ENCODE measurements at places on chromosomes 1 and 21.

- peak; percentile 74 for DNase-seq
Observed at GRCh38 chr1:221435504-221435904, 306.4 kb downstream of the DUSP10 start.

DNA sequence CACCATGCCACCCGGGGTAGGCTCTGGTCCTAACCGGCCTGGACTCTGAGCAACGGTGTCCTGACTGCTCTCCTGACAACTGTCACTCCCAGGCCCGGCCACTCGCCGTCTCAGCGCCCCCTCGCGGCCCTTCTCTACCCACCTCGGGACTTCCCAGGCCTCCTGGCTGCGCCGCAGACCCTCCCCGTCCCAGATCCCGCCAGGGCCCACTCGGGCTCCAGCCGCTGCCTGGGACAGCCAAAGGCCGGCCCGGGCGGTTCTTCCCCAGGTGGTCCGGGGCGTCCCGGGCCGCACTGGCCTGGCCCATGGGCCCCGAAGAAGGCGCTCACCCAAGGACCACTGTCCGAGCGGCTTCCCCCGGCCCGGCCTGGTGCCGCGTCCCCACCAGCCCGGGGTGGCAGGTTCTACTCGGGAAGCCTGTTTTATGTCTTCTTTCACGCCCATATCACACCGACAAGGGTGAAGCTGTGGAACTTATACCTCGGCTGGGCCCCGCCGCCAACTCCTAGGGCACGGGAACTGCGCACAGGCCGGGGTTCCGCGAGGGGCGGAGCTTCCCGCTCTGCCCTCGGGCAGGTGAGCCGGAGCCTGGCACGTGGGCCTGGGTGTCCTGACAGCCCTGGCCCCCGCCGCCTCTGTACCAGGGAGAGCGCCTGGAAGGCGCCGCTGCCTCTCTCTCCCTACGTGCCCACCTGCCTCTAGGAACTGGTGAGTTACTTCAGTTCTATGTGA is 138.3 kb downstream of the TTLL7 start:
- DNase-seq, result peak; percentile 27

DNA sequence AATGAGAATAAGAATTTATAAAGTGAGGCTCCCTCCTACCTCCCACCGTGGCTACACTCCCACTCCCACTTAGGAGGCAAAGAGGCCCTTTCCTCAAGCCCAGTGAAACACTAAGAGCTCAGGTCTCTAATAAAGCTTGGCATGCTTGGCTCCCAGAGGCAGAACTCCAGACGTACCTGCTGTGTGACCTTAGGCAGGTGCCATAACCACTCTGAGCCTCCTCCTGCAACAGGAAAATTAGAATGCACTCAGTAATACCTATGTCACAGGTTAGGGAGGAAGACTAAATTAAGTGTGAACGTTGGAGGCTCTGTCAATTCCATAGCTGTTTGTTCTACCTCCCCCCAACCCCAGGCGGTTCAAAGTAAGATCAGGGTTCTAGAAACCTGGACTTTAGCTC is 16.5 kb upstream of the SLC26A9 start:
- no peak for DNase-seq

DNA sequence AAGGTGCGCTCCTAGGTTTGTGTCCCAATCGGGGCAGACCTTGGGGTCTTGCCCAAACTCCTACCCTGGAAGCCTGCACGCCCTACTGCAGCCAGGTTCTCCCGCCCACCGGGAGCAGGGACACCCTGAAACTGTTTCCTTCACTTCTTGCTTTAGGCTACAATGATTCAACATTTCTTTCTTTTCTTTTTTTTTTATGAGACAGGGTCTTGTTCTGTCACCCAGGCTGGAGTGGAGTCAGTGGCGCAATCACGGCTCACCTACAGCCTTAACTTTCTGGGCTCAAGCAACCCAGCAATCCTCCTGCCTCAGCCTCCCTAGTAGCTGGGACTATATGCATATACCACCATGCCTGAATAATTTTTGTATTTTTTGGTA is 75.8 kb downstream of the ITPKB start:
- DNase-seq, result no peak

GRCh38 chr1:32496127-32496526 is 31.3 kb downstream of the ZBTB8B start:
- peak; percentile 86 for DNase-seq

DNA sequence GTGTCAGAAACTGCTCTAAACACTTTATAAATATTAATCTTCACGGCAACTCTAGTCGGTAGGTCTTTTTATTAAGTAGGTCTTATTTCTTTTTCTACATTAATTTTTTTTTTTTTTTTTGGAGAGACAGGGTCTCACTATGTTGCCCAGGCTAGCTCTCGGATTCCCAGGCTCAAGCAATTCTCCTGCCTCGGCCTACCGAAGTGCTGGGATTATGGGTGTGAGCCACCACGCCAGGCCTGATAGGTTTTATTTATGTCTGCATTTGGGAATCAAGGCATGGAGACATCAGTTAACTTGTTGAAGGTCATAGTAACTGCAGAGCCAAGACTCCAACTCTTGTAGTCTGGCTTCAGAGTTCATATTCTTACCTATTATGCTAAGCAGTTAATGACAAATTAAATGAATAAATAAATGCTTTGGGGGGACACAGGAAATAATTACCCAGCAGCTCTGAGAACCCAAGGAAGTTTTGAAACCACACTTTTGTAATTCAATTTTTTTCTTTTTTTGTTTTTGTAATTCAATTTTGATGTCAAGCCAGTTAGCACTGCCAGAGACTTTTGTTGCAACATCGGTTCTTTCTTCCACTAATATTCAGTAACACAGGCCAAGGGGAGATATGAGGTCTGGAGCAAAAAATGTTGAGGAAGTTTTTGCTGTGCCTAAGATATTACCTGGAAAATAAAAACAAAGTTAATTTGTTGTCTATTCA is 9.4 kb upstream of the UAP1 start:
- peak; percentile 58 for DNase-seq

- peak; percentile 14 for DNase-seq
Observed at GRCh38 chr1:221174330-221174993, 295.2 kb downstream of the HLX start.

DNA sequence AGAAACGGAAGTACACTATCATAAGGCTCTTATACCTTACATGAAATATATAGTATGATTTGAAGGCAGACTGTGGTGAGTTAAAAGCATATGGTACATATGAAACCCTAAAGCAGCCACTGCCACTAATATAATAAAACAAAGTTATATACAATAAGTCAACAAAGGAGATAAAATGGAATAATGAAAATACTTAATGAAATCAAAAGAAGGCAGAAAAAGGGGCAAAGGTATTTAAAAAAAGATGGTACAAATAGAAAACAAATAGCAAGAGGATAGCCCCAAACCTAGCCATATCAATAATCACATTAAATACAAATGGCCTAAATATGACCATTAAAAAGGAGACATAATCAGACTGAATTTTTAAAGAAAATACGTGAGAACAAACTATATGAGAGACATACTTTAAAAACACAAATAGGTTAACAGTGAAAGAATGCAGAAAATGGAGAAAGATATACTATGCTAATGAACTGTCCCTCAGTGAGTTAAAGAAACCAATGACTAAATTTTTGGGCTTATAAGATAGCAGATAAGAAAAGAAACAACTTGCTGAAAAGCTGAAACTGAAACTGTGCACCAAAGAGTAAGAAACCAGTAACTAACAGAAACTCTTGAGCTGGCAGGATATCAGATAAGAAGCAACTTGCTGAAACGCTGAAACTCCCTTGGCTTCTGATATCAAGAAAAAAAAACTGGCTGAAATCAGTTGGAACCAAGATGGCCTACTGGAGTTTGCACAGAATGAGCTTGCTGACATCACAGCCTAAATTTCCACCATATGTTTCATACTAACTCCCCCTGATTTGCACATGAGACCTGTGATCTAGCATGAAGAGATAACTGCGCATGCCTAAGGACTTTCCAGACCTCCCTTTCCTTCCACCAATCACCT is 44.3 kb upstream of the IL10 start:
- DNase-seq, result peak; percentile 44
